NCI-H1092 (cell line): ENCODE measurements at places on chromosomes 1 and 21.

GRCh38 chr1:213507472-213508223, 456.6 kb downstream of the RPS6KC1 start:
- DNase-seq, result peak; percentile 55

- DNase-seq, result no peak
These were observed 18.2 kb upstream of the KCNK2 start for GRCh38 chr1:215064327-215064726.

GRCh38 chr1:231415018-231415583, 7.0 kb downstream of the EGLN1 start:
- no peak for DNase-seq

- no peak for DNase-seq
These were observed 152.2 kb downstream of the LIPI start for GRCh38 chr21:14058566-14058965.

- no peak for DNase-seq
These were observed 356.7 kb upstream of the TMPRSS15 start for GRCh38 chr21:18760247-18760646.

GRCh38 chr1:112457241-112457640, 51.5 kb upstream of the WNT2B start:
- DNase-seq, result no peak
